ENCODE measurements at places on chromosomes 13 and 19. TPM values are rescaled to one million over a fixed set of nuclear protein-coding genes. Genes with fewer than 3 reads are reported as not detected.

DNA sequence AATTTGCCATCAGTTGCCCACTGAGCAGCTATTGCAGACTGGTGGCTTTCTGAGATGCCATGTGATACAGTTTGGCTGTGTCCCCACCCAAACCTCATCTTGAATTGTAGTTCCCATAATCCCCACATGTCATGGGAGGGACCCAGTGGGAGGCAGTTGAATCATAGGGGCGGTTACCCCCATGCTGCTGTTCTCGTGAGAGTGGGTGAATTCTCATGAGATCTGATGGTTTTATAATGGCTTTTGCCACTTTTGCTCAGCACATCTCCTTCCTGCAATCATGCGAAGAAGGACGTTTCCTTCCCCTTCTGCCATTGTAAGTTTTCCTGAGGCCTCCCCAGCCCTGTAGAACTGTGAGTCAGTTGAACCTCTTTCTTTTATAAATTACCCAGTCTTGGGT lies 34.8 kb upstream of the ANKRD10 start:
- no peak overlapping the region for H3K27ac ChIP-seq
- no peak overlapping the region for H3K4me3 ChIP-seq
- H3K36me3 ChIP-seq = no peaks in the 10 kb centered on the region
- DNase-seq = peak; percentile 5
- H3K27me3 ChIP-seq = no peaks in the 10 kb centered on the region
- H3K4me1 ChIP-seq = no peaks in the 10 kb centered on the region

- no peak overlapping the region for H3K27ac ChIP-seq
- H3K4me1 ChIP-seq = no peaks in the 10 kb centered on the region
- H3K4me3 ChIP-seq = no peak overlapping the region
- no peaks in the 10 kb centered on the region for H3K27me3 ChIP-seq
- H3K36me3 ChIP-seq = no peaks in the 10 kb centered on the region
- DNase-seq = no peak
These were observed 23.3 kb downstream of the SERP2 start for GRCh38 chr13:44396701-44397580.

The CYP2A7 gene
- total RNA-seq = not detected

The UGGT2 gene
- 10.1 TPM for total RNA-seq

DNA sequence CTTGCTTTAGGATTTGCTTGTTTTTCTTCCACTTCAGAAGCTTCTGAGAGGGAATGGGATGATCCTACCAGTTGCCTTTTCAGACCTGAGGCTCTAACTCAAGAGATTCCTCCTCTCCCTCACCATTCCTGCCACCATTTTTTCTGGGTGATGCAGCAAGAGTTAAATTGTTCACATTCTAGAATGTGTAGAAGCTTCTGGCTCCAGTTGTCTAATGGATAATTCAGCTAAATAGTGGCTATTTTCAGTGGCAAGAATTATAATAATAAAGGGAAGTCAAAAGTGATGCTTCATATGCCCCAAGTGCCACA lies 20.9 kb downstream of the BBC3 start:
- H3K36me3 ChIP-seq = peaks cover 57% of the 10 kb centered on the region
- H3K27me3 ChIP-seq = no peaks in the 10 kb centered on the region
- H3K4me3 ChIP-seq = no peak overlapping the region
- H3K27ac ChIP-seq = peak overlapping the region; percentile 53

DNA sequence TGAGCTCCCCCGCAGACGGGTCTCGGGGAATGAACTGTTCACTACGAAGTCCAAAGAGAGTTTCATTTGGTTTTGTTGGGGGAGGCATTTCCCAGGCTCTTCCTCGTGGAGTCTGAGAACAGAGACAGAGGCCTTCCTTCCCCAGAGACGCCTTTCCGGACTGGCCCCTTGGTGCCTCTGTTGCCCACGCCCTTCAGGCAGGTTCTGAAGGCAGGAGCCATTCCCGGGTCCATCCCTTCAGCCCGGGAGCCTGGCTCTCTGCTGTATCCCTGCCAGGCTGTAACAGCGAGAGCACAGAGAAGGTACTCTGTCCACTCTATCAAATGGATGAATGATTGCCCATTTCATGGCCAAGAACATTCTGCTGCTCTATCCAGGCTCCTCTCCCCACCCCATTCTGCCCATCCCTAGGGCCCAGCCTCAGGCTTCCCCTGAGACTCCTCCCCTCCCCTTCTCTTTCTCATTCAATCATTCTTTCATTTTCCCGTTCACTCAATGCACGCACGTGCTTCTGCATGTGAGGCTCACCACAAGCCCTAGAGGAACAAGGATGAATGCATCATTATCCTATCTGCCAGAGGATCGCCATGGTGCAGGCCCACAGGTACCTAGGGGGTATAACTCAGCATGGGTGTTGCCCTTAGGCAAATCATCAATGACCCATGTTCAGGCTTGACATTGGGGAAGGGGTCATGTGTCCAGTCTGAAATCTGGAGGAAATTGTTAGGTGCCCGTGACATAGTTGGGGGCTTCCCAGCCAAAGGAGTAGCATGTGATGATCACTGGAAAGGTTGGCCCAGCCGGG lies 298.6 kb downstream of the ZNF536 start:
- no peak for DNase-seq
- peak overlapping the region; percentile 71 for H3K27ac ChIP-seq
- H3K4me1 ChIP-seq = peaks cover 9% of the 10 kb centered on the region
- no peaks in the 10 kb centered on the region for H3K36me3 ChIP-seq
- no peaks in the 10 kb centered on the region for H3K27me3 ChIP-seq

DNA sequence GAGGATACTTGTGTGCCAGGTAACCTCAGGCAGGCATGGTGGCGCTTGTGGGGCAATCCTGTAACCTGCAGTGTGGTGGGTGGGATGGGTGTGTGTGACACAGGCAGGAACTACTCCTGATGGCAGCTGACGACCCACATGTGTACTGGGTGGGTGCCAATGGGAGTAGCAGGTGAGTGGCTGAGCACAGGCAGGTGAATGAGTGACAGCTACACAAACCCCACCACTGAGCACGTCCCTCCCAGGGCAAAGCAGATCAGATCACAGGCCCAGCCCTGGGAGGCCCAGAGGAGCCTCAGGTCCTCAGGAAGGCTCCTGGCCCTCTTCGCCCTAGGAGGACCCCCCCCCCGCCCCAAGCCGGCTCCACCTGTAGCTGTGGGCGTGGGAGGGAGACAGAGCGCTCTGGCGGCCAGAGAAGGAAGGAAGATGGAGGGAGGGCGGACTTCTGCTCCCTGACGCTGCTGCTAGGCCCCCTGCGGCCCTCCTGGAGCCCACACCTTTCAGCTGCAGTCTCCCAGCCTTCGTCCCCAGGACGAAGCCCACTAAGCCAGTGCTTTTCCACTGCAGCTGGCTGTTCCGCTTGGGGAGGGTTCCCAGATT lies 1.3 kb upstream of the ZNF181 start:
- peak overlapping the region; percentile 74 for H3K4me3 ChIP-seq
- no peak overlapping the region for H3K27ac ChIP-seq
- no peaks in the 10 kb centered on the region for H3K36me3 ChIP-seq
- H3K27me3 ChIP-seq = no peaks in the 10 kb centered on the region
- no peak for DNase-seq

DNA sequence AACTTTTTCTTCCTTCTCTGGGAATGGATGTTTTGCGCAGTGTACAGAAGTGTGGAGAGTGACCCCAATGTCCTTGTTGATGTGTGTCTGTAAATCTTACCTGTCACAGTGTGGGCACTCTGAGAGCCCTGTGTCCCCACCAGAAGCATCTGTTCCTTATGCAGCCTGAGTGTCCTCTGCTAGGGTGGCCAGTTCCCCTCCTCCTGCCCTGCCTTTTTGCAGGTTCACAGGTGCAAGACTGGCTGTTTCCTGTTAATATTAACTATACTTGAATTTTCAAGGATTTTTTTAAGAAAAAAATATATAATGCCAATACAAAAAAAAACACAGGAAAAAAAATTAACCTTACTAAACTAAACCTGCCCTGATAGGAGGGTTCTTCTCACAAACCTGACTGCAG lies 12.0 kb upstream of the GRAMD1A start:
- H3K27ac ChIP-seq = no peak overlapping the region
- peaks cover 10% of the 10 kb centered on the region for H3K4me1 ChIP-seq
- H3K27me3 ChIP-seq = no peaks in the 10 kb centered on the region
- no peak for DNase-seq
- H3K4me3 ChIP-seq = no peak overlapping the region
- no peaks in the 10 kb centered on the region for H3K36me3 ChIP-seq

DNA sequence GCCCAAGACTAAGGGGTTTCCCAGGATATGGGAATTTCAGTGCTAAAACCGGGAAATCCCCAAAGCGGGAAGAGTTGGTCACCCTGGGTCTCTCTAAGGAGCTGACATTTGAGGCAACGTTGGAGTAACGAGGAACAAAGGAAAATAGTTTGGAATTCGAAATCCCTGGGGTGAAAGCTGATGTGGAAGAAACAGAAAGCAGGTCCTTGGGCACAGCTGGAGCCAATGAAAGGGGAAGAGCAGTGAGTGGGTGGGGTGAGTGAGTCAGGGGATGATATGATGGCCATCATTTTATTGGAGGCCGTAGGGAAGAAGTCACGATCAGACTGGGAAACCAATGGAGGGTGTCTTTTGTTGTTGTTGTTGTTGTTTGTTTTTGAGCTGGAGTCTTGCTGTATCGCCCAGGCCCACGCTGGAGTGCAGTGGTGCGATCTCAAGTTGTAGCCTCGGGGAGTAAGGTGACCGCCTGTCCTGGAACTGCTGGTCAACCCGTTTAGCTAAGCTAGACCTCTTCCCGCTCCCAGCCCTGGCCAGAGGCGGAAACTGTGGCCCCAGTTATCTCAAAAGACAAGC lies 3.4 kb upstream of the RFX2 start:
- no peak for DNase-seq
- no peak overlapping the region for H3K4me3 ChIP-seq
- no peaks in the 10 kb centered on the region for H3K27me3 ChIP-seq
- H3K4me1 ChIP-seq = peaks cover 5% of the 10 kb centered on the region
- H3K27ac ChIP-seq = no peak overlapping the region

GRCh38 chr13:114115796-114116195 lies 16.6 kb downstream of the RASA3 start:
- H3K27ac ChIP-seq = peak overlapping the region; percentile 23
- no peaks in the 10 kb centered on the region for H3K36me3 ChIP-seq
- H3K4me3 ChIP-seq = no peak overlapping the region
- DNase-seq = no peak

Measured in A673 (cell line).